ENCODE measurements at places on chromosomes 4 and X.

- no peak for DNase-seq
Observed at GRCh38 chrX:46375831-46376230, 169.4 kb downstream of the ZNF674 start.

GRCh38 chr4:149785696-149786431 lies 29.8 kb downstream of the IQCM start:
- DNase-seq, result no peak

DNA sequence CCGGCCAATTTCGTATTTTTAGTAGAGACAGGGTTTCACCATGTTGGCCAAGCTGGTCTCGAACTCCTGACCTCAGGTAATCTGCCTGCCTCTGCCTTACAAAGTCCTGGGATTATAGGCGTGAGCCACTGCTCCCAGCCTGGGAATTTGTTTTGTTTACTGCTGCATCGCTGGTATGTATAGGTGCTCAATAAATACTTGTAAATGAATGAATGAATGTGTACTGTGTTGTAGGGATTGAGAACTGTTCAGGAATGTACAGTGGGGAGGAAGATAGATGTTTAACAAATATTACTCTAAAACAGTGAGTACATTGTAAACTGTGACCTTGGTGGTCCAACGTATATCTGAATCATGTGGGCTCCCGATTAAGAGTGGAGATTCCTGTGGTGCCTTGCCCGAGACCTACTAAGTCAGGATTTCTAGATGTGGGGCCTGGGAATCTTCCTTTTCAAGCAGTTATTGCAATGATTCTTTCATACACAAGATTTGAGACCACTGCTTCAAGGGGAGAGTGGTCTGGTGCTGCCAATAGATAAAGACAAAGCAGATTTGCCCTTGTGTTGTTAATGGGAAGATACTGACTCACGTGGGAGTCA lies 41.0 kb downstream of the WWC2 start:
- no peak for DNase-seq

DNA sequence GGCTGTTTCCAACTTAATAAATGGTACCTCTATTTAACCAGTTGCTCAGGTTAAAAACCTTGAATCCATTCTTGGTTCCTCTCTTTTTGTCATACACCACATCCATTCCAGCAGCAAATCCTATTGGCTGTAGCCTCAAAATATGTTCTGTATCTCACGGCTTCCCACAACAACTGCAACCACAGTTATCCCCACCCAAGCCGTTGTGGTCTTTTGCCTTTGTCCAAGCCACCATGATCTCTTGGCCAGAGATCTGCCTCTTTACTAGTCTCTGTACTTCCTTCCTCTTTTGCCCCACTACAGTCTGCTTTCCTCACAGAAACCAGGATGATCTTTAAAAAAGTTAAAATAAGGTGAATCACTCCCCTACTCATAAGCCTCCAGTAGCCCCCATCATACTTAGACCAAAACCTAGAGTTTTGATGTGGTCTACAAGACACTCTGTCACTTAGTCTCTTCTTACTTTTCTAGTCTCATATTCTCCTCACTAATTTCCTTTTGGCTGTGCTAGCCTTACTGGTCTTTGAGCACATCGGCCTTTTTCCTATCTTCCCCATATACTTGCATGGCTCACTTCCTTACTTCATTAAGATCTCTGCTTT lies 10.3 kb downstream of the MAOA start:
- no peak for DNase-seq

DNA sequence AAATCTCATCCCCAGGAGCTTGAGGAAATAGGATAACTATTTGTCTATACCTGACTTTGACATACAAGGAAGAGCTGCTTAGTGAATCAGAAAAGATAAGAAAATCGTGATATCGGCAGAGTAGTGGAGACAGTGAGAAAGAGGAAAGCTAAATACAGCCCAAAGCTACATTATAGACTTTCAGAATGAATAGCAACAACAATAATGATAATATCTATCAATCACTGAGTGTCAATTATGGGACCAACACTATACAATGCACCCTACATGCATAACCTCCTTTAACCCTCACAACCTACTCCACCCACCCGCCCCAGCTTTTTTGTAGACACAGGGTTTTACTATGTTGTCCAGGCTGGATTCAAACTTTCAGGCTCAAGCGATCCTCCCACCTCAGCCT lies 205.1 kb downstream of the PPP3CA start:
- DNase-seq, result no peak

DNA sequence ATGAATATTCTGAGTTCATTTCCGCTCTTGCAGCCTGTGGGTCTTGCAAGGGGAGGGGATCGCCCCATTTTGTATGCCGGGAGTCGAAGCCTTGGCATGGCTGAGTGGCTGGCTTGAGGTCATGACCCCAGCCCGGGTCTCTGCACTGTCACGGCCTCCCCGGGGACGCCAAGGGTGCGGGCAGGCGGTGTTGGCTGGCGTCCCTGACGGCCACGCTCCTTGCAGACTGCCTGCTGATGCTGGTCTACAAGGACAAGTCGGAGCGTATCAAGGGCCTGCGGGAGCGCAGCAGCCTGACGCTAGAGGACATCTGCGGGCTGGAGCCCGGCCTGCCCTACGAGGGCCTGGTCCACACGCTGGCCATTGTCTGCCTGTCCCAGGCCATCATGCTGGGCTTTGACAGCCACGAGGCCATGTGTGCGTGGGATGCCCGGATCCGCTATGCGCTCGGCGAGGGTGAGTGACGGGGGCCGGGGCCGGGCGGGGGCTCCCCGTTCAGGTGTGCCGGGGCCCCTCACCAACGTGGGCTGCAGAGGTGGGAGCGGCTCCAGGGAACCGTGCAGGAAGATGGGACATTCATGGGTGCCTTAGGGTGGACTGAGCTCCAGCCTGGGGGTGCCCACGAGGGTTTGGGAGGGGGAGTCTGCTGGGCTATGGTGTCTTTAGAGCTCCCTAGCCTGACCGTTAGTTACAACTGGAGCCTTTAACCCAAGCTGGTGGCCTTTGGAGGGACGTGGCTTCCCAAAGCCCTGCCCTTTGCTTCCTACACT lies 10.3 kb downstream of the DOK7 start:
- DNase-seq, result no peak

GRCh38 chr4:7535094-7535493 lies 100.4 kb upstream of the PSAPL1 start:
- DNase-seq, result no peak

GRCh38 chr4:115918149-115918548 lies 804.7 kb upstream of the NDST4 start:
- DNase-seq, result no peak

DNA sequence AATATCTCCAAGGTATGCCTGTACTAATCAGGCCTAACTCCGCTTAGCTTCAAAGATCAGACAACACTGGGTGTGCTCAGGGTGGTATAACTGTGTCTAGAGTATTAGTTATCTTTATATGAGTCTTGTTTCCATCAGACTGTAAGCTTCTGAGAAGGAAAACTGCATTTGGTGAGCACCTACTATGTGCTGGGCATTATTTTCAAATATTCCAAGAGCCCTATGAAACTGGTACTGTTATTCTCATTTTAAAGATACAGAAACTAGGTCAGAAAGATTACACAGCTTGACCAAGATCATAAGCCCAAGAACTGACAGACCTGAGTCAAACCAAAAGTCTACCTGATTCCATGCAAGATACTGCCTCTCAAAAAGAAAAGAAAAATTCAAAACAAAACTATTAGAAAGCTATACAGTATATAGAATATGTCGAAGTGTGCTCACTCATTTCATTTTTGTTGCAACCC lies 44.4 kb downstream of the LRBA start:
- no peak for DNase-seq

GRCh38 chr4:90219822-90220221 lies 92.6 kb downstream of the CCSER1 start:
- no peak for DNase-seq

- no peak for DNase-seq
Observed at GRCh38 chrX:17638731-17639130, 98.6 kb upstream of the SCML1 start.

- no peak for DNase-seq
Observed at GRCh38 chr4:155423671-155424070, 46.9 kb upstream of the MAP9 start.

DNA sequence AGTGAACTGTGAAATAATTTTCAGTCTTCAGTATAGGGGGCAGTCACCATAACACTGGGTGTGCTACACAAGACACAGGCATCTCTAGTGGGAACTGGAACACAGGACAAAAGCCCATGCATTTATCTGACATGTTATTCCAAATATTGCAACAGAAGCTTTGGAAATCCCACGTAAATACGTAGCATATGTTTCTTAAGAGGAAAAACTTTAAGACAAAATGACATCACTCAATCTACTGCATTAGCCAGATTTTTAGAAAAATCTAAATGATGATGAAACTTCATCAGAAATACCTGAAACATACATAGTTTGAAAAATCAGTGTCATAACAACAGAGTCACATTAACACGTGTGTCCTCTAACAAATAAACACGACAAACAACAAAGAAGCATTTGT lies 14.5 kb downstream of the SHISA3 start:
- DNase-seq, result no peak

Measured in CD4-positive, alpha-beta T cell treated with Interleukin-15 for 4 hours (primary cell).